Keratinocyte (primary cell): ENCODE measurements at places on chromosomes 4 and X.

- H3K4me3 ChIP-seq = peak overlapping the region; percentile 40
- H3K4me1 ChIP-seq = peaks cover 35% of the 10 kb centered on the region
- DNase-seq = no peak
- no peaks in the 10 kb centered on the region for H3K36me3 ChIP-seq
- H3K27ac ChIP-seq = no peak overlapping the region
- peaks cover 58% of the 10 kb centered on the region for H3K27me3 ChIP-seq
Measured at GRCh38 chr4:54231768-54232688, 2.9 kb downstream of the PDGFRA start.

- H3K4me3 ChIP-seq = no peak overlapping the region
- H3K36me3 ChIP-seq = no peaks in the 10 kb centered on the region
- no peaks in the 10 kb centered on the region for H3K27me3 ChIP-seq
- DNase-seq = no peak
- H3K27ac ChIP-seq = no peak overlapping the region
- peaks cover 9% of the 10 kb centered on the region for H3K4me1 ChIP-seq
Measured at GRCh38 chr4:40555176-40555900, 74.3 kb downstream of the RBM47 start.

- no peaks in the 10 kb centered on the region for H3K4me1 ChIP-seq
- H3K27me3 ChIP-seq = no peaks in the 10 kb centered on the region
- no peak overlapping the region for H3K4me3 ChIP-seq
Measured at GRCh38 chrX:38327775-38328081, 419 bp upstream of the RPGR start.

DNA sequence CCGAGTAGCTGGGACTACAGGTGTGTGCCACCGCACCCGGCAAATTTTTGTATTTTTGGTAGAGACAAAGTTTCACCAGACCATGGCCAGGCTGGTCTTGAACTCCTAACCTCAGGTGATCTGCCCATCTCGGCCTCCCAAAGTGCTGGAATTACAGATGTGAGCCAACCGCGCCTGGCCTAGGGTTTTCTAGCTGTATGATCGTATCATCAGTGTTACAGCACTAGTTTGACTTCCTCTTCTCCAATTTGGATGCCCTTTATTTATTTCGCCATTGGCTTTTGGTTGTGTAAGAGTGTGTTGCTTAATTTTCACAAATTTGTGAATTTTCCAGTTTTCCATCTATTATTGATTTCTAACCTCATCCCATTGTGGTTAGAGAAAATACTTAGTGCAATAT is 5.2 kb downstream of the TKTL1 start:
- no peak for DNase-seq
- H3K4me1 ChIP-seq = no peaks in the 10 kb centered on the region
- H3K27me3 ChIP-seq = no peaks in the 10 kb centered on the region
- no peak overlapping the region for H3K27ac ChIP-seq
- no peaks in the 10 kb centered on the region for H3K36me3 ChIP-seq

GRCh38 chrX:71532078-71532752 is 689 bp upstream of the OGT start:
- H3K36me3 ChIP-seq = no peaks in the 10 kb centered on the region
- no peaks in the 10 kb centered on the region for H3K4me1 ChIP-seq
- H3K4me3 ChIP-seq = peak overlapping the region; percentile 16

DNA sequence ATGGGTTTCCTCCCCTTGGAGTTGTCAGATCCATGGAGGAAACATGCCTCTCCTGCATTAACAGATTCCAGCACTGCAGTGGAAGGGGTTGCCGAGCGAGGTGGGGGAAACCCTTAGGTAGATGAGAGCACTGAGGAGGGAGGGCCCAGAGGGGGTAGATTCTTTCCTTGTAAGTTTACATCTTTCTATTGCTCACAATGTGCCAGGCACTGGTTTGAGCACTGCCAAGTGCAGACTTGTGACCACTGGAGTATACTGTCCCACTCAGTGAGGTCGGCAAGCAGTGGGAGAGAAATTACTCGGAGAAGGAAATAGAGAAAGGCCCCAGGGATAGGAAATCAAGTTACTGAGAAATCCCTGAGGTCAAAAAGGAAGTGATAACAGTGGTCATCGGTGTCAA is 27.8 kb upstream of the TMEM154 start:
- H3K27ac ChIP-seq = no peak overlapping the region
- no peak for DNase-seq
- H3K27me3 ChIP-seq = no peaks in the 10 kb centered on the region
- no peak overlapping the region for H3K4me3 ChIP-seq
- H3K4me1 ChIP-seq = peaks cover 21% of the 10 kb centered on the region

GRCh38 chr4:93761286-93761685 is 67.3 kb upstream of the ATOH1 start:
- no peaks in the 10 kb centered on the region for H3K36me3 ChIP-seq
- no peaks in the 10 kb centered on the region for H3K27me3 ChIP-seq
- H3K4me3 ChIP-seq = no peak overlapping the region
- no peaks in the 10 kb centered on the region for H3K4me1 ChIP-seq

- H3K27me3 ChIP-seq = no peaks in the 10 kb centered on the region
- DNase-seq = no peak
- H3K27ac ChIP-seq = no peak overlapping the region
- H3K4me1 ChIP-seq = no peaks in the 10 kb centered on the region
Measured at GRCh38 chrX:16212436-16212835, 45.2 kb downstream of the MAGEB17 start.

GRCh38 chr4:78644744-78645330 is 93.3 kb downstream of the ANXA3 start:
- H3K27ac ChIP-seq = peak overlapping the region; percentile 96
- H3K4me1 ChIP-seq = peaks cover 27% of the 10 kb centered on the region
- DNase-seq = peak; percentile 65
- no peaks in the 10 kb centered on the region for H3K36me3 ChIP-seq

DNA sequence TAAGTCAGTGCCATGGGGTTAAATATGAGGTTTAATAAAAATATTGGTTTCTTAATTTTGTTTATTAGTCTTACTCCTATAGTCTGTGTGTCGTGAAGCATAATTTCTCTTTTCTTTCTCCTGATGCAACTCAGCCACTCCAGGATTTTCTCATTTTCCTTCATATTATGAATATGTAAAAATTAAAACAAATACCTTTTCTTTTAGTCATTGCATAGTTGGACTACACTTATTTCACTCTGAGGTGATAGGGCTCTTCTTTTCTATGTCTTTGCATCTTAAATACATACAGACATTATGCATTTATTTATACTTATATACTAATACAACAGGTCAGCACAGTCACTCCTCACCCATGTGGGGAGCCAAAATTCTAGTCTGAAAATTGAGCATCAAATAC is 19.1 kb downstream of the GALNT7 start:
- H3K4me1 ChIP-seq = peaks cover 17% of the 10 kb centered on the region
- no peaks in the 10 kb centered on the region for H3K27me3 ChIP-seq
- H3K36me3 ChIP-seq = no peaks in the 10 kb centered on the region
- no peak overlapping the region for H3K4me3 ChIP-seq
